Stimulated activated CD8-positive, alpha-beta memory T cell treated with anti-CD3 and anti-CD28 coated beads, Interleukin-7, amount 100 ng/mL, for 1 hour (primary cell): ENCODE measurements at places on chromosomes 6 and 20.

DNA sequence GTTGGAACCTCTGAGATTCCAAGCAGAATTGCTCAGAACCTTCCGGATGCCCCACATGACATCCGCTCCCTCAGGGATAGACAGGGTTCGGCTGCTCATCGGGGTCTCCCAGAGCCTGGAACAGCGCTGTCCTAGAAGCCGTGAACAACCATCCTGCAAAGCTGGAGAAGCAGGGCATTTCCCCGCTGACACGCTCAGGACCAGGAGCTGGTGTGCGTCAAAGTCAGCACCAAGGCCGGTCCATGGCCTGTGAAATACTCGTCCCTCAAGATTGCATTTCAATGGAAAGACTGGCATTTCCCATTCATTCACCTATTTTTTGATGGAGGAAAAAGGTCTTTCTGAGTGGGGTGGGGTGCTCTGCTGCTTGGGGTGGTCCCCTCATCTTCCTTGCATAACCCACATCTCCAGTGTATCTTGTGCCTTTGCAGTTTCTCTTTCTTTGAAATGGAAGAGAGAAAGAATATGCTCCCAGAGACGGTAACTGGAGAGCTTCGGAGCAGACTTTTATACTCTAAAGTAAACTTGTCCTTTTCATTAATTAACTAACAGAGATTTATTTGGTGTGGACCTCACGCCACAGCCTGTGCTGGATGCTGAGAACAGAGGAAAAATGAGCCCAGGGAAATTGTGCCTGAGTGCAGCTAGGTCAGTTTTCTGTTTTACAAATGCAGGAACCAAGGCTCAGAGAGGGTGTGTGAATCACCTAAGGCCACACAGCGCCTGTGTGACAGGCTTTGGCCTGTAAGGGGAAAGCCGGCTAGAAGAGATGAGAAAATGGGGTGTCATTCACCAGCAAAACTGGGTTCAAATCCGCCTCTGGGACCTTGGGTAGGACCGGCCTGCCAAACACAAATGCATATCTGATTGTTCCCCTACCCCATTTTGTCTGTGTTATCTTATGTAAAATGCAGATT lies 52.4 kb downstream of the RBM38 start:
- no peak for DNase-seq

DNA sequence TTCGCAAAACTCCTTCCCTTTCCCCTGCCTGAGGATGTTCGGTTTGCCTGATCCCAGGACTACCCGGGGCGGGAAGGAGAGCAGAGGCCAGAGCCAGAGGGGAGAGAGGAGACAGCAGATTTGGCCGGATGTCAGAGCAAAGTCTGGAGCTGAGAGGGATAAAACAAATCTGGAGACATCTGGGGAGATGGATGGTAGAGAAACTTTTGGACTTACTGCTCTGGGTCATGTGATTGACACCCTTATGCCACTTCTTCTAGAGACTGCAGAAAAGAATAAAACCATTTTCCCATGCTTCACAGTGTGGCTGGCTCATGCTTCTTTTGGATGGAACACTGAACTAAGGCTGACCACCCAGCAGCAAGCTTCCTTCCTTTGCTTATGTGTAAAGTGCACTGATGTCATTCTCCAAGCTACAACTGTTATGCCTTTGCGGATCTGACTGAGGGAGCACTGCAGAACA lies 174.7 kb downstream of the FOXC1 start:
- no peak for DNase-seq

GRCh38 chr6:20404641-20405032 lies 3.0 kb downstream of the E2F3 start:
- no peak for DNase-seq

- no peak for DNase-seq
Measured at GRCh38 chr6:136736281-136736960, 55.9 kb downstream of the MAP3K5 start.

DNA sequence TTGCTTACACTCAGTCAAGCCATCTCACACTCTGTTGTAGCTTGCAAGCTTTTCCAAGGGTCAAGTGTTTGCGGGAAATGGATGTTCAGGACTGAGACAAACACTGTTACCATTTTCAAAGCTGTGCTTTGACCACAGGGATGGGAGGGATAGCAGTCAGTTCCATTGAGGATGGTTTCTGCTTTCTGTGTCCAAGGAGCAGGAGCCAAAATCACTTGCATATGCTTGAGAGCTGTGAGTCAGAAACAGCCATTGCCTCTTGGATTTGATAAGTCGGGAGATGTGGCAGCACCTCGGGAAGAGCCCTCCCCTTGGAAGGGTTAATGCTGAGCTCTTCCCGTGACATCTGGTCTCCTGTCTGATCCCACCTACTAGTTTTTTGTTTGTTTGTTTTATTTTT lies 85.2 kb downstream of the TCP11 start:
- no peak for DNase-seq

DNA sequence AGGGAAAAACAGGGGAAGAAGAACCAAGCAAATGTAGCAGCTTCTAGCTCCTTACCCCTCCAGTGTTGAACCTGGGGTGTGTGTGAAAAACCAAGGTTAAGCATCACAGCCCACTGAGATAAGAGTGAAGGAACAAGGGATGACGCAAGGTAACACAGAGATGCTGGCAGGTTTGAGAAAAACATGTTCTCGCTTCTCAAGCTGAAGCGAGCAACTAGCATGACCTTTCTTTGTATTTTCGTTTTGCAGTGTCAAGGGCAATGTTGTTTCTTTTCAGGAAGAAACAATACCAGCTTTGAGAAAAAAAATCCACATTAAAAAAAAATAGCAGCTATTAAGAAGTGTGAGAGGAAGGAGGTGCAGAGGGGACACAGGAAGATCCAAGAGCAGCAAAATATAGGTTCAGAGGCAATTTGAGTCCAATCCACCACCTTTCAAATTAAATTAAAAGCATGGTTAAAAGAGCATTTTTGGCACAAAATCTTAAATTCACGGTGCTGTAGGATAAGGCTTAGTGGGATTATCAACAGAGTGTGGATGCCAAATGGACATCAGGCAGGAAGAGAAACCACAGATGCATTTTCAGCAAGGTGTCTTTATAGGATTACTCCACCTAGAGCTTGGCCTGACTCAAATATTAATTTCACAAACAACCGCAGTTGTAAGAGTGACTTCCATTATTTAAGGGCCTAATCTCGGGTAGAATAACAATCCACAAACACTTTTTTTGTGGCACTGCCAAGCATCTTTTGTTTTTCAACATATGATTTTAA lies 70.9 kb downstream of the SYNE1 start:
- no peak for DNase-seq

DNA sequence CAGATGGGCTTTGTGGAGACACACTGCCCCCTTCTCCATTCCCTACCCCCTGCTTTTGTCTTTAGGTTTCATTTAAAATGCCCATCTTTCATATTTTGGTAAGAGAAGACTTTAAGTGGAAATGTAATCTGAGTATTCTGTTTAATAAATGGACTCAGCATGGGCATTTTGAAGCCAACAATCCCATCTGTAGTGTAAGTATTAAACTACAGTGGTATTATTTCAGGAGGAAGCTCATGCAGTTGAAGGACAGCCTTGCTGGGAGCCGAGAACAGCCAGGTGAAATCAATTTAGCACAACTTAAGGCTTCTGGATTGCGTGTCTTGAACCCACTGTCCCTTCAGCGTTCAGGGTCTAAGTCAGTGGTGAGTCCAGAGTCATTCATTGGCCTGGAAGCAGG lies 63.5 kb downstream of the AKAP12 start:
- DNase-seq: no peak

DNA sequence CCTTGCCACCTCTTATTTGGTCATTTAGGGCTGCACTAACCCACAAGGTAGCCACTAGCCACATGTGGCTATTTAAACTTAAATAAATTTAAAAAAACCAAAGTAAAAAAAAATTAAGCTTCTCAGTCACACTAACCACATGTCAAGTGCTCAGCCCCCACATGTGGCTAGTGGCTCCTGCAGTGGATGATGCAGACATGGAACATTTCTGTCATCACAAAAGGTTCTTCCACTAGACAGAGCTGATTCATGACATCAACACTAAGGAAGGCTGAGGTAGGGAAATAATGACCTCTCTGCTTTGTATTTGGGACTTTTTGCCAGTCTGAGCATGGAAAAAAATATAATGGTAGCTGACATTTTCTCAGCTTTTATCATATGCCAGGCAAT lies 173.0 kb upstream of the FERMT1 start:
- no peak for DNase-seq

DNA sequence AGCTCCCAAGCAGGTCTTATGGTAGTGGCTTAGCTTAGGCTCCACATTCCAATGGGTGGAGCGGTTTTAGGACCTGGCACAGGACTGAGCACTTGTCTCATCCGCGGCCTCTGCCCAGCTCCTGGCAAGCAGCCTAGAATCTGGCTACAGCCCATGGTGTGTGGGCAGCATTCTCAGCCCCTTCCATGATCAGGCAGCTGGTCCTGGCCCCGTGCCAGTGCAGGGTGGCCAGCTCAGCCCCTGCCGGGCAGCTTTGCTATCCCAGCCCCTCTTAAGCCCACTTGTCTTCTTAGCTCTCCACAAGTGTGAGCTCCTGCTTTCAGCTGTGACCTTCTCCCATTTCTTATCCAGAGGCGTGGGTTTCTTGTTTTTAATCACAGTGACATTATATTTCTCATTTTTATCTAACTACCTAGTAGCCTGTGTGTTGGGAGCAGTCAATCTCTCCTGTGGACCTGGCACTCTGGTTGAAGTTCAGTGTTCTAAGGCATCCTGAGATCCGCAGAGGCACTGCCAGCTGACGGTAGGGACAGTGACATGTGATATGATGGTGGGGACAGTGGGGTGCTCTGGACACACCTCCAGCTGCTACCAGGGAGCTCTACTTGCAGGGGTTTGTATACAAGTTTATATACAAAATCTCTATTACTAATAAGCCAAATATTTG lies 119.9 kb upstream of the PRND start:
- DNase-seq: no peak

DNA sequence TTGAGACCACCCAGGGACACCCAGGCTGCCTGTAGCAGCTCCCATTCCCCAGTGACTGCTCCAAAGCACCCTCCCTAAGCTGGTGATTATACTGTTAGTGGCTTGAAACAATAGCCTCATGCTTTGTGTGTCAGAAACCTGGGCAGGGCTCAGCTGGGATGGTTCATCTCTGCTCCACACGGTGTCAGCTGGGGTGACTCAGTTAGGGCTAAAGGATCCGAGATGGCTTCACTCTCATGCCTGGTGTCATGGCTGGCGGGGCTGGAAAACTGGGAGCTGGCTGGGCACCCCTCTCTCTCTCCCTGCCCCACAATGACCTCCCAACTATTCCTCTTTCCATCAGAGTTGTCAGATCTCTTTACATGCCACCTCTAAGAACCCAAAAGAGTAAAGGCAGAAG lies 44.4 kb downstream of the ANKRD60 start:
- no peak for DNase-seq

- DNase-seq: no peak
Measured at GRCh38 chr6:79440598-79440997, 96.6 kb downstream of the LCA5 start.

GRCh38 chr20:561437-562231 lies 18.0 kb upstream of the CSNK2A1 start:
- no peak for DNase-seq

- no peak for DNase-seq
Measured at GRCh38 chr6:13953061-13953705, 28.4 kb downstream of the RNF182 start.
